Activated T-helper 2 cell treated with anti-CD3 and anti-CD28 coated beads, Interferon-gamma antibody, Interleukin-2, Interleukin-4, amounts not matched to agents 10 μg/mL and 5 μg/mL and 100 μg/mL, durations not matched to agents 14 hours and 24 hours and 36 hours (primary cell): ENCODE measurements at places on chromosomes 3 and 15. TPM values are rescaled to one million over a fixed set of nuclear protein-coding genes. Genes with fewer than 3 reads are reported as not detected.

The PDE8A gene
- 20.4 and 24.2 TPM in 2 replicates for total RNA-seq

The ITIH1 gene
- total RNA-seq, result not detected in 2 replicates

DNA sequence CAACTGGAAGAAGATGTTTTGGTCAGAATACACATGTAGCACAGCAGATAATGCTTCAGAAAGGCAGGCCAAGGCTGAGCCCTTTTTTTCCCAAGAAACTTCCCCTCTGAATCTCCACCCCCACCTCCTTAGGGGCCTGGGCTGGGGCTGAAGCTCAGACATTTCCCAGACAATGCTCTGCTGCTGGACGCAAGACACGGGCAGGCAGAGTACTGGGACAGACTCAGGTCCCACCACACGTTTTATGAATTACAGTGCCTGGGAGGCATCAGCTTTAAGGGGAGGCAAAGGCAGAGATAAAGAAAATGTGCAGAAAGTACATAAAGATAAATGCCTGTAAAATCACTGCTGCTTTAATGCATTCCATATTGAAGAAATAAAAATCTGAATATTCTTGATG lies 479.4 kb downstream of the ERC2 start:
- no peak for DNase-seq

GRCh38 chr15:85752491-85752961 lies 42.2 kb downstream of the KLHL25 start:
- DNase-seq, result no peak

DNA sequence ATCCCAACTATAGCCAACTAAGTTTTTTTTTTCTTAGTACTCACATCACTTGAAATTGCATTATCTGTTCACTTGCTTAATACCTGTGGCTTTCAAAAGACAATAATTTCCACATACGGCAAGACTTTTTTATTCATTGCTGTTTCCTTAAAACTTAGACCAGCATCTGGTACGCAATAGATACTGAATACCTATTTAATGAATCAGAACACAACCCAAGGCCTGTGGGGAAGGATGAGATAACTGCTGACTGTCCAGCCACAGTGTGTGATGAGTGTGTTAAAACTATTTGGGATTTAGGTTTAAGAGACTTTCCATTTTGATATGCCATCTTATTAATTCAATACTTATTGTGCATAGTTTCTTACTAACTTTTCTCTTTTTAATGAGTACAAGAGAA lies 988.7 kb downstream of the NTRK3 start:
- DNase-seq, result no peak

DNA sequence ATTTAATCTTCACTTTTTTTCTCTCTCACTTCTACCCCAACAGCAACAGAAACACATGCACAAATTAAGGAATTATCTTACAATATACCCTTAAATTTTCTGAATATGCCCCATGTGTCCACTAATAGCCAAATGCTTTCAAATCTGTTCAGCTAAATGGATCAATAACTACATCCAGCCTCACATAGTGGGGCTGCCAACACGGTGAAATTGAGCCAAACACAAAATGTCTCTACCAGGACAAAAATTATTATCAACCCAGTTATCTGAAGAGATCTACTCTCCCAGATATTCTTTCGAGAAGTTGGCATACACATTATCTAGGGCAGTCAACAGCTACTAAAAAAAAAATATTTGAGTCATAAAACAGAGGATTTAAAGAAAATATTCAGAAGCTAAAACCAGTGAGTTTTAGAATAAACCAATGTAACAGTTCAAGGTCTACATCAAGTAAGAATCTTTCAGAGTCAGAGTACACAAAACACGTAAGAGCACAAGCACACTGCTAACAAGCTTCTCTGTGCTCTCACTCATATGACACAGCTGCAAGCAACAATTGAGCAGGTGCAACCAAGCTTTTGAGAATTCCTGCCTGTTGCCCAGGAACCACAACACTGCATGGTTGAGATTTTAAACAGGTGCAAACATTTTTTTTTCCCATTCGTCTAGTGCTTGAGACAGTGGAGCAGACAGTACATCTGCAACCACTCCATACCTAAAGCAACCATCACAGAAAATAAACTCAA lies 247.7 kb downstream of the ZBTB20 start:
- DNase-seq, result no peak

DNA sequence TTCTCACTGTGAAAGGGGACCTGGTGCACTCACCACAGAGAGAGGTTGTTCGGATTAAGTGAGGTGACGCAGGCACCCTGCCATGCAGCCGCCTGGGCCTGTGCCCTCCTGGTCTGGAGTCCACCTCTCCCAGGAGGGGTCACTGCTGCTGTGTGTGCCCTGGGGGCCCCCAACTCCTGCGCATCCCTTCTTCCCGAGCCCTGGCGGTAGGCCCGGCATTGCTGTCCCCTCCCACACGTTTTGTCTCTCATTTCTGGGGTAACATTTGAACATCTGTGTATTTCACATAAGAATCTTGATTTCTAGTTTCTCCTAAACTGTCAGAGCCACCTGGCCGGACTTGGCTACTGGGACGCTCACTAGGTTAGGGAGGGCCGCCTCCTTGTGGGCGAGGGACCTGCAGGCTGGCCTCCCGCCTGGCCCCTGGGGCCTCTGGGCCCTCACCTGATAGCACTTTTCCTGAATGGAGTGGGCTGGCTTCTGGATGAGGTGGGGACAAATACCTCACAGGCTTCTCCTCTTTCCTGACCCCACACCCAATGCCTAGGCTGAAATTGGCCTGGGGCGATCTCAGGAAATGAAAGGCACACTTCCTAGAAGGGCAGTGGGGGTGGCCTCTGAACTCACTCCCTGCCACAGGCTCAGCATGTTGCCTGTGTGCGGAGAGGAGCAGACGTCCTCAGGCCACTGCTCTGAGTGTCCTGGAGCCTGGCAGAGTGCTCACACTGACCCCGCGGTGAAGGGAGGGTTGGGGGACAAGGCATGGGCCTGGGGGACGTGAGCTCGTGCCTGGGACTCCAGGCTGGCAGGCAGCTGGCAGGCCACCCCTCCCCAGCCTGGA lies 104.2 kb upstream of the PRR23E start:
- no peak for DNase-seq

DNA sequence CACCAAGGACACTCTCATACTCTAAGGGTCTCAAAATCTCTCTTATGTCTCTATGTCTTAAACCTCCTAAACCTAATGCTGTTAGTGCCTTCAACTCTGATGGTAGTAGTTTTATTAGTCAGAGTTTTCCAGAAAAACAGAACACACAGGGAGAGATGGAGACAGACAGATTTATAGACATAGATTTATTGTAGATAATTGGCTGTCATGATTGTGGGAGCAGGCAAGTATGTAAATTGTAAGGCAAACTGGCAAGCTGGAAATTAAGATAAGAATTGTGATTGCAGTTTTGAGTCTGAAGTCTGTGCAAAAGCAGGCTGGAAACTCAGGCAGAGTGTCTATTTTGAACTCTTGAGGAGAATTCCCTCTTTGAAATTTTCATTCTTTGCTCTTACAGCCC lies 96.3 kb upstream of the ROBO1 start:
- DNase-seq, result no peak
